Central memory CD8-positive, alpha-beta T cell (primary cell): ENCODE measurements at places on chromosomes 2 and 18.

DNA sequence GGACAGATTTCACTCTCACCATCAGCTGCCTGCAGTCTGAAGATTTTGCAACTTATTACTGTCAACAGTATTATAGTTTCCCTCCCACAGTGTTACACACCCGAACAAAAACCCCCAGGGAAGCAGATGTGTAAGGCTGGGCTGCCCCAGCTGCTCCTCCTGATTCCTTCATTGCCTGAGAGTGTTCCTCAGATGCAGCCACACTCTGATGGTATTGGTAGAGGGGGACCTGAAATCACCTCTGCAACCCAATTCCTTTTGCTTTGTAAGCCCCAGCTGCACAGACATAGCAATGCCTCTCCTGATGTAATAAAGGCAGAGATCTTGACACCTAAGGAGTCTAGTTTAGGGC is 1529.8 kb downstream of the RPIA start:
- DNase-seq = no peak

DNA sequence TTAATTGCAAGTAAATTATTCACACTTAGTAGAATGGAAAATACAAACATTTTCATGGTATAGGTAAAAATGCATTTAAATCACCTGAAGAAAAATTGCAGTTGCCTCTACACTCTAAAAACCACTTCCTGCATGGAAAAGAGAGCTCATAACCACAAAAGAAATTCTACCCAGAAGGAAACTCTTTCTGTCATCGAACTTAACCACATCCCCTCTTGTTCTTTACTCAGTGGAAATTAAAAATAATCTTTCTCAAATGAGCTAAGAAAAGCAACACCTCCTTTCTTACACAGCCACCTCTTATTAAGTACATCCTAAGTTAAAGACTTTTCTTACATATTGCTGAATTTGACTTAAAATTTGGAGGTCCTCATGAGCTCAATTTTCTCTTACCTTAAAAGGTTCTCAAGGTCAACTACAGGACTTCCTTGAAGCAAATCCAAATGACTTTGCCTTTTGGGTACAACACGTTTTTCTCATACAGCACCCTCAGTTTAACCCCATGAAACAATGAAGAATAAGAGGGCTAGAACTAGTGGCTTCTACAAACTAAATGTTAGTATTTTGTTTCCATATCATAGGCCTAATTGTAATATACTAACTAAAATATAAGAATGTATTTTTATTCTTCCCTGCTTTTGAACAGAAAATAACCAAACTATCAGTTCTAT is 109.1 kb upstream of the CRIM1 start:
- no peak for DNase-seq

- no peak for DNase-seq
Measured at GRCh38 chr2:176138526-176138922, 9.0 kb downstream of the HOXD8 start.

DNA sequence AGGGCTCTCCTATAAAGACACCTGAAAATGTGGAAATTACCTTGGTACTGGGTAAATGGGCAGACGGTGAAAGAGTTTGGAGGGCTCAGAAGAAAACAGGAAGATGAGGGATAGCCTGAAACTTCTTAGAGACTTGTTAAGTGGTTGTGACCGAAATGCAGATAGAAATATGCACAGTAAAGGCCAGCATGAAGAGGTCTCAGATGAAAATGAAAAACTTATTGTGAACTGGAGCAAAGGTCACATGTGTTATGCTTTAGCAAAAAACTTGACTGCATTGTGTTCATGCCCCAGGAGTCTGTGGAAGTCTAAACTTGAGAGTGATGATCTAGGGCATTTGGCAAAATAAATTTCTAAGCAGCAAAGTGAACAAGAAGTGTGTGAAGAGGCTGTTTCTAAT is 137.1 kb downstream of the CBLN2 start:
- DNase-seq = no peak

- no peak for DNase-seq
Measured at GRCh38 chr2:147273106-147273505, 571.7 kb upstream of the ACVR2A start.
